AG10803 (cell line): ENCODE measurements at places on chromosomes 16 and 17.
A peak's percentile ranks its signal among the peaks of the same experiment; 100 is the strongest.

- DNase-seq, result no peak
Measured at GRCh38 chr16:1815461-1815860, 11.2 kb downstream of the HAGH start.

- DNase-seq, result no peak
Measured at GRCh38 chr17:72569148-72569946, 448.5 kb downstream of the SOX9 start.

GRCh38 chr16:28292731-28293600 lies 641 bp downstream of the SBK1 start:
- no peak for DNase-seq

- DNase-seq, result peak; percentile 72
Measured at GRCh38 chr16:88405216-88406060, 22.7 kb downstream of the ZNF469 start.

GRCh38 chr17:51029568-51030463 lies 90.9 kb downstream of the SPAG9 start:
- DNase-seq, result peak; percentile 44

DNA sequence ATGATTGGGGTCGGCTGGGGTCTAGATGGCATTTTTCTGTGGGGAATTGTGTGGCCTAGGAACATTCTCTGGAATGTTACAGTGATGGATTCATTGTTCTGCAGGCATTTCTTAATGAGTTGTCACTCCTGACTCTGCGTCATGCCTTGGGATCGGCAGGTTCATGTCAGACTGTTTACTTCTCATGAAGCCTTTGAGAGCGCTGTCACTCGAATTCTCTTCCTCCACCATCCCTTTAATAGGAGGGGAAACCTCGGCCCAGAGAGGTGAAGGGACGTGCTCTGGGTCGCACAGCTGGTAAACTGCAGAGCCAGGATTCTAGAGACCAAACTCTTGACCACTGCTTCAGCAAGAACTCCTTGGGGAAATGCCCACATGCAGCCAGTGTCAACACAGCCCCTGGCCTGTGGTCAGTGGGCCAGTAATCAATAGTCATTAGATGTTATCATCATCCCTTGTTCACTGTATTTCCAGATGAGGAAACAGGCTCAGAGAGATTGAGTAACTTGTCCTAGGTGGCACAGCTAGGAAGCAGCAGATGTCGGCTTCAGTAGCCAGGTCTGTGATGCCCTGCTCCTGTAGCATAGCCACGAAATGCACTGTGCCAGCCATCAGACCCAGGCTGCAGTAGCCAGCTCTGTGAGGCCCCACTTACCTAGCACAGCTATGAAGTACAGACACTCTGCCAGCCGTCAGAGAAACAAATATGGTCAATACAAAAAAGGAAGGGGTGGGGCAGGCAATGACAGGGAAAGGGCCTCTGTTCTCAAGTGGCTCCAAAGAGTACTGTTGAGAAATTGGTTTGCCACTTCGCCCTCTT lies 259.0 kb downstream of the CPPED1 start:
- DNase-seq, result no peak
